ENCODE measurements at places on chromosomes 4 and X.

GRCh38 chrX:67523932-67524331 is 19.9 kb upstream of the AR start:
- no peak for DNase-seq

GRCh38 chr4:125650557-125650956 is 335.8 kb downstream of the FAT4 start:
- no peak for DNase-seq

DNA sequence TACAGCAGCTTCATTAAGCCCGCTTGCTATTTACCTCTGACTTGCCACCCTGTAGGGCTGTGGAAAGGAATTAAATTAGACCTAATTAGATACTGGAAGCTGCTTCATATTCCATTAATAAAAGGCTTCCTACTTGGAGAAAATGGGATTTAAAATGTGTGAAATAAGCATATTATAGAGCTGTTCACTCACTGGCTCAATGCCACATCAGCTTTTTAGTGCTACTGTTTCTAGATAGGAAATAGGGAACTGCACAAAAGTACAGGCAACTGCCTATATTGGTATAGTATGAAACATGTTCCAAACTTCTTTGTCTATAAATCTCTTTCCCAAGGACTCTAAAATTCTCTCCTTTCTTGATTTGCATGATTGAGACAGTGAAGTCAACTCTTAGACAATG is 407.9 kb upstream of the AADAT start:
- no peak for DNase-seq

GRCh38 chrX:24676403-24677024 is 17.2 kb upstream of the POLA1 start:
- DNase-seq = no peak

GRCh38 chrX:9899640-9900111 is 67.5 kb upstream of the CLDN34 start:
- no peak for DNase-seq

- DNase-seq = no peak
Measured at GRCh38 chr4:59689149-59689548, 1511.0 kb upstream of the ADGRL3 start.

GRCh38 chr4:78671903-78672815 is 104.0 kb upstream of the BMP2K start:
- DNase-seq = no peak

DNA sequence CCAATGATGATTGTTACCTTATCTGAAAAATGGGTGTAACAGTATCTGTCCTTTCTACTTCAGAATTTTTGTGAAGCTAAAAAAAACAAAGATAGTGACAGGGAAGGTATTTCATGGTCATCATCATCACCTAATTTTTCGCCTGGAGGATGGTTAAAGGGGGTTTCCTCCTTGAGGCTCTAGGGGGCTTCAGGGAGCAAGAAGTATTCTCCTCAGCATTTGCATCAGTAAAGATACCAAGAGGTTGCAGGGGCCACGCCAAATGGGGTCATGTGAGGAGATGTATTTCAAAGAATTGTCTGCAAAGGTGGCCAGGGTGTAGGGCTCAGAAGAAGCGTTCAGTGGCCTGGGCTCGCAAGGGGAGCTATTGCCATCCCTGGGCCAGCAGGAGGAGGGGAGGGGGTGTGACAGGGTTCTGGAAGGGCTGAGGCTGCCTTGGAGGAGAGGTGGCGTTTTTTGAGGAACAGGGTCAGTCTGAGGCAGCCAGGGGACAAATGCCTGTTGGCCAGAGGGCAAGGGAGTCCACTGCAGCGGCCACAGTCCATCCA is 7.3 kb upstream of the NSG1 start:
- no peak for DNase-seq

DNA sequence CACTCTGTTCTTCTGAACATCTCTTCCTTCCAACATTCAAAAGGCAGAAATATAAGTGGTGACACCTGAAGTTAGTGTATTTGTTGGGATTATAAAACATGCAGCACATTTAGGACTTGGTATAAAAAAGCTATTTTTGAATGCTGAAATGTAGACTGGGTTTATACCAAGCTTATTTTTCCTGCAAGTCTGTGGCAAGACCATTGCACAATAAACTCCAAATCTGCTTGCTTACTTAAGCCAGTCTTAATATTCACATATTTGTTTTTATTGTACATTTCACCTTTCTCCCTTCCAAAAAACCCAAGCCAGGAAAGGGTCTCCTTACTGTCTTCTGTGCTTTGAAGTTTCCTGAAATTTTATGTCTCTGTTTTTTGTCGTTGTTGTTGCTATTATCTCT is 63.7 kb downstream of the FHIP1A start:
- DNase-seq = no peak

DNA sequence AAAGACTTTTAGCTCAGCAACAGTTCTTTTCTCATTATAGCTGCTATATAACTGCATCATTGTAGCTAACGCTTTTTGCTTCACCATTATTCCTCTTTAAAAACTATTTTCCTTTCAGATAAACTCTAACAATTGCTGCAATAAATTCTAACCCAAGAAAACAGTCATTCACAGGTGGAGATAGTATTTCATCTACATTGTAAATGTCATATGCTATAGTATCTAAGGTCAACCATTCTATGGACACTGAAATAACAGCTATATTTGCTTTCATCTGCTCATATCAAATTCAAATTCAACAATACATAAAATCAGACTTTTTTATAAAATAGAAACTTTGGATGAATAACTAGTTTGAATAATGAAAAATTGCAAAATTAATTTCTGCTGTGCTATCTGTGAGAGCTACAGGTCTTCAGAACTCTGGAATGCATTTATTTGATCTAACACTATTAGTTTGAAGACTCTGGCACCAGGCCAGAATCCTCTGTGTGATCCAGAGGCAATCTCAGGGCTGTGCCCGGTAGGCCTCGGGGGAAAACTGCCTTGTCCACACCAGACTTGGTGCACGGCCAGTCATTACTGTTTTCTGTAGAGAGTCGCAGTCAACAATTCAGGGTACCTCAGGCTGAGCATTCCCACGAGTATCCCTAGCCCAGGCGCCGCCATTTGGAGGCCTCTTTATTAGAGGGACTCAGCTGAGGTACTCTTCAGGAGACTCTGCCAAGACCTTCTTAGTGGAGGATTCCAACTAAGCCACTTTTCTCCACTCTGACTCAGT is 332.4 kb downstream of the SLC7A11 start:
- no peak for DNase-seq

DNA sequence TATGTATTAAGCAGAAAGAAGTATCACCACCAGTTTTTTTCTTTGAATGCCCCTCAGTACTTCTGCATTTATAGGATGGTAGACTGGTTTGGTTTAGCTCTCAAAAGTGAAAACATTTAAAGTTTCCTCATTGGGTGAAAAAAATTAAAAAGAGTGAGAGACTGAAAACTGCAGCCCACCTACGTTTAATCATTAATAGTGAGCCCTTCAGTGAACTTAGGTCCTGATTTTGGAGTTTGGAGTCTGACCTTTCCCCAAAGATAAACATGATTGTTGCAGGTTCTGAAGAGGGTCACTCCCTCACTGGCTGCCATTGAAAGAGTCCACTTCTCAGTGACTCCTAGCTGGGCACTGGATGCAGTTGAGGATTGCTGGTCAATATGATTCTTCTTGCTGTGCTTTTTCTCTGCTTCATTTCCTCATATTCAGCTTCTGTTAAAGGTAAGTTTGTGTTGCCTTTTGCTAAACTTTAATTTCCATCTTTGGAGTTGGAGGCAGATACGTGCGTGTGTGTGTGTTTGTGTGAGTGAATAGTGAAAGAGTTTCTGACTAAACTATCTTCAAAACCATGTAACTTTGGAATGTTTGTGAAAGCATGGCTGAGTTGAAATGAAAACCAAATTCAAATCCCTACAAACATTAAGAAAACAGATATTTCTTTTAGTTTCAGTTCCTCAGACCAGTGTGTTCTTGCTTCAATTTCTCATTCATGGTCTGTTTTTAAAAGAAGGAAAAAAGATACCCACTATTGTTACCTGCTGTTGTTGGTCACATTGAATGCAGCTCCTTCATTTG is at the start of gene MTTP:
MTTP (plus strand) TSS at position 295 of the 795 bp plus-strand sequence; CDS start at position 381, 86 bp downstream.
- no peak for DNase-seq

DNA sequence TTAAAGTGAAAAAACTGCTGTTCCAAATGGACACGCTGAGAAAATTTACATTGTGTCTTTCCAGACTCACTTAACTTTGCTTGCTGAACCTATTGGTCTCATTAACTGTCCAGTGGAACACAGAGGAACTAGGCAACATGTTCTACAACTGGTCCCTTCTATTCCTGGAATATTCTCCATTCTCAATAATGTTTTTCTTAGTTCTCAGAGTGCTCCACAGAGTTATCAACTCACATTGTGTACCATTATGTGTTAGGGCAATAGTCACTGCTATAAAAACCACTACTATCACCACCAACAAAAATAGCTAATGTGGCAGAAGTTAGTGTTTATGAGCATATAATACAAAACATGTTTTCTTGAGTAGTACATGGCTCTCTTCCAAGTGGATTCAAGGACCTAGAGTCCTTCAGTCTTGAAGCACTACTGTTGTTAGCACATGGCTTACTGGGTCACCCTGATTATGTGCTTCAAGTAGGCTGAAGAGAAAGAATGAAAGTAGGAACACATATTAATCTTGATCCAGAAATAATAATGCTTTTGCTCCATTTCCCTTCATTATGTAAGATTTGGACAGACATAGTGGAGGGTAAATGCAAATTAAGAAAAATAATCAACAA is 865.3 kb upstream of the HS3ST1 start:
- no peak for DNase-seq

DNA sequence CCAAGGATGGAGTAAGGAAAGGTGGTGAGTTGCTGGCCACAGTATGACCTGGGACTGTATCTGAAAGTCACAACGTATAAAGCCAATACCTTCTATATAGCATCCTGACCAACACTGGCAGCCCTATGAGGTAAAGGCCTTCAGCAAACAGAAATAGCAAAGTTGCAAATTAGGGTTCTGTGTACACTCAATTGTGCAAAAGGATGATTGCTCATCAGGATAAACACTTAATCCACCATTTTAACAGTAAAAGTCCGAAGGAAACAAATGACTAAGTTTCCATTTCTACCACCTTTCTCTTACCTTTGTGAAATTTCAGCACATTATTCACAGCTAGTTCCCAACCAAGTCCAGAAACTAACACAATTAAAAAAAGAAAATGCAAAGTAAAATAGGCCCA is 1.4 kb upstream of the FNIP2 start:
- DNase-seq = no peak

- DNase-seq = no peak
Measured at GRCh38 chrX:83101961-83102360, 406.1 kb upstream of the POU3F4 start.

DNA sequence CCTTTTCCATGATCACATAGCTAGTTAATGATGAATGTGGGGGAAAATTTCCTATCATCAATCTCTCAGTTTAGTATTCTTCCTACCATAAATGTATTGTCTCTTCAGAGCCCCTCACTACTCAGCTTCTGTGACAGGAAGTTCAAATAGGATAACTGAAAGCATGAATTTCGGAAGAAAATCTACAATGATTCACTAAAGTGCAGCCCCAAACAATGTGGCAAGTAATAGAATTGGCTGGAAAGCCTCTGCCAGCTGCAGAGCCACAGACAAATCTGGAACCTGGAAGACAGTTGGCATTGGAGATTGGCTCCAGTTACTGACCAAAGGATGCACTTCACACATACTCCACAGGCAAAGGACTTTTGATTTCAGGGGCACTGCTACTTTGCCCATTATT is 35.2 kb downstream of the EGF start:
- no peak for DNase-seq

DNA sequence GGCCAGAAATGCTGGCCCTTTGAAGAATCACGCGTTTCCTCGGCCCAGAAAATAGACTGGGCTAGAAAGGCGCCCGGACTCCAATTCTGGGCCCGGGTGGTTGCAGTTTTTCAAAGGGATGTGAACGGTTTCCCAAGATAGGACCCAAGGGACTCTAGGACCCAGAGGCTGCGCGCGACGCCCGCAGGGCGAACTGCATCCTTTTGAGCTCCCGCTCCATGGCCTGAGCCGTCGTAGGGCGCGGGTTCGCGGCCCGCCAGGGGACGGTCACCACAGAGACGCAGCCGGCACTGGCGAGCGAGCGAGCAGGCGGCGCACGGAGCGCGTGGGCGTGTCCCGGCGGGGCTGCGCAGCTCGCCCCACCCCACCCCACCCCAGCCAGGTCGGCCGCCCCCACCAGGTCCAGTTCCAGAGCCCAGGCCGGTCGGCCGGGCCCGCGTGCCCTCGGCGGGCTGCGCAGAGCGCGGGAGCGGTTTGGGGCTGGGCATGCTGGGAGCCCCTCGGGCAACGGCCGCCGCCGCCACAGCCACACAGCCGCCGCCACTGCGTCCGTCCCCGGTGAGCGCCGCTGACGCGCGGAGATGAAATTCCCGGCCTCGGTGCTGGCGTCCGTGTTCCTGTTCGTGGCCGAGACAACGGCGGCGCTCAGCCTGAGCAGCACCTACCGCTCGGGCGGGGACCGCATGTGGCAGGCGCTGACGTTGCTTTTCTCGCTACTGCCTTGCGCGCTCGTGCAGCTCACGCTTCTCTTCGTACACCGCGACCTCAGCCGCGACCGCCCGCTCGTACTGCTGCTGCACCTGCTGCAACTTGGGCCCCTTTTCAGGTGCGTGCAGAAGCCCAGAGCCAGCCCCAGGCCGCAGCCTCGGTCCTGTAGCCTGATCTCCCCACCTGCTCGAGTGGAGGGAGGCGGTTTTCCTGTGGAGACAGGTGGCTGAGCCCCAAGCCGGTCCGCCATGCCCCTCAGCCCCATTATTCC is at the start of gene XK:
XK (plus strand) TSS at position 411 of the 979 bp plus-strand sequence; CDS start at position 582, 171 bp downstream.
- DNase-seq = no peak

DNA sequence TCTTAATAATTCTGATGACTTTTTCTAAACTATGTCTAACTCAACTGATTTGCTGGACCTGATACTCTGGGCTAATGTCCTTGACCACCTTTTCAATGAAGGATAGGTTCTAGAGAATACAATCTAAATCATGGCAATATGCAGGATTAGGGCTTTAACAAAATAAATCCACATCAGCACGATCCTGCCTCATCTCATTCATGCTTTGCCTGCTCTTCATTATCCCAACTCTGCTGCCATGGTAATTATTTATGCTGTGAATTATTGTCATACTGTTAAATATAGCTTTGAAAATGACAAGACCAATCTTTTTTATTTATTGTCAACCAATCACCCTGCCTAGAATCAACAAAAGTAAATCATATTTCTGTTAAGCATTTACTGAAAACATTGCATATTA is 2176.7 kb upstream of the AGA start:
- no peak for DNase-seq

DNA sequence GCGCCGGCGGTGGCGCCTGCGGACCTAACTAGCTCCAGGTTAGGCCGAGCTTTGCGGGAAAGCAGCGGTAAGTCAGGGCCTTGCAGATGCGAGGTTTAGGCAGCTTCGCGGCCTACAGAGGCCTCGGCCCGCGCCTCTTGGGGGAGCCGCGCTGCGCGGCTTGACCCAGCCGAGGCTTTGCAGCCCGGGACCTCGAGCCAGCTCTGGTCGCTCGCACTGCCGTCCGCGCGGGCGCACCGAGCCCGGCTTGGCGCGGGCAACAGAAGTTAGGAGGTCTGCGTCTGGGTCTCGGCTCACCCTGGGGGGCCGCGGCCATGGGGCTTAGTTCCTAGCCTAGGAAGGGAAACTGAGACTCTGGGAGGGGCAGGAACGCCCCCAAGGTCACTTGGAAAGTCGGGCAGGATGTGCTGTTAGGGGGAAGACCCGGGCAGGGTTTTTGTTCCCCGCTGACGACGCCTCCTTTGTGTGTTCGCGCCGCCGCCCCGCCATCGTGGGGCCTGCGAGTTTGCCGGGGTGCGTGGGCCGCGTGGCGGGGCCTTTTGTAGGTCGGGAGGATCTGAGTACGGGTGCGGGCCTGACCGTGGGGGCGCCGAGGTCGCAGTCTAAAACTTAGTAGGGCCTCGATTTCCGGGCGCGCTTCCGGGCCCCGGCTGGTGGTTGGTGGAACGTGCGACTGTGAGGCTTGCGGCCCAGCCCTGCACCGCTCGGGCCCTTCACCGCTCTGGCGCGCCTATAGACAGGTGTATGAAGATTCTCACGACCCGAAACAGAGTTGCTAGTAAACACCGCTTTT is 482 bp downstream of the RNF4 start:
- no peak for DNase-seq

Measured in kidney capillary endothelial cell (primary cell).